ENCODE measurements at places on chromosomes 1 and 21.

GRCh38 chr1:14826172-14826636 is 227.7 kb downstream of the KAZN start:
- no peak for DNase-seq

DNA sequence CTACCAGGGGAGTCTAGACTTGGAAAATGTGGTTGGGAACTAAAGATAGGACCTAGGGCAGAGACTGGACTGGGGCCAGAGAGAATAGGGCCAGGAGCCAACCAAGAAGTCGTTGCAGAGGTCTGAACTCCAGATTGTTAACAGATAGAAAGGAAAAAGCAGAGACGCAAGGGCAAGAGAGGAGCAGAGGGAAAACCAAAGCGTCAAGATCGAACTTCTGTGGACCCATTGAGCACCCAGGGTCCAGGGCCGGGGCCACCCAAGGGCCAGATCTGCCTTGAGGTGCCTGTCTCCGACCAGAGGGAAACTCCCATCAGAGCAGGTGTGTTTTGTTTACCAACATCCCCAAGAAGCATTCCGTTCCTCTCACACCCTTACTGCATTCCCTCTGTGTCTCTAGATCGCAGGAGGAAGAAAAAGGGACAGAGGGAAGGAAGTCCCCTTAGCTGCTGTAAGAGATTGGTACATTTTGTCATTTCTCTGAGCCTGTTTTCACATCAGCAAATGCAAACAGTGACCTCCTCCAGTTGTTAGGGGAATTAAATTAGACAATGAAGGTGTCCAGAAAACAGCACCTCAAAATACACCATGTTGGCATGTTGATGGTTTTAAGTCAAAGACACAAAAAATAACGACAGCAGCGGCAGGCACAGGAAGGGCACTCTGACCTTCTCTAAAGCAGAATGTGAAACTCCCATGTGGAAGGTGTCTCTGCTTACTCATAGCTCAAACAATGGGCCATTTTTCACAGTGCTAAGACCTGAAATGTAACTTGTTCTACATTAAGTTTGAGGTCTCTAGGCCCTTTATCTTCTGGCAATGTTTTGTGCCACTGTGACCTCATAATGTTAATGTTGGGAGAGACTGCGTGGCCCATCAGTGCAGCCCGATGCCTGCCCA is 105.8 kb upstream of the RAB4A start:
- DNase-seq: no peak

GRCh38 chr1:97906567-97907241 is 14.1 kb downstream of the DPYD start:
- DNase-seq: no peak

GRCh38 chr21:15445327-15445726 is 284.5 kb upstream of the USP25 start:
- no peak for DNase-seq

- no peak for DNase-seq
Observed at GRCh38 chr1:44146536-44147361, 5.3 kb upstream of the KLF18 start.

Measured in esophagus squamous epithelium (tissue), 5 donors.